Upper lobe of left lung (tissue), 6 donors: ENCODE measurements at places on chromosomes 1 and 21. TPM values are rescaled to one million over a fixed set of nuclear protein-coding genes. Genes with fewer than 3 reads are reported as not detected.

KCNH1 gene
- total RNA-seq = not detected

NUF2 gene
- 0.69 TPM for total RNA-seq

DDX20 gene
- total RNA-seq = 16.1 TPM

FGR gene
- 234 TPM for total RNA-seq

- H3K4me3 ChIP-seq = peak overlapping the region; percentile 39
- H3K36me3 ChIP-seq = no peaks in the 10 kb centered on the region
- peak; percentile 73 for DNase-seq
- peak overlapping the region; percentile 99 for H3K27ac ChIP-seq
- no peaks in the 10 kb centered on the region for H3K27me3 ChIP-seq
Observed at GRCh38 chr1:156750191-156750672, 1.2 kb downstream of the HDGF start.

DNA sequence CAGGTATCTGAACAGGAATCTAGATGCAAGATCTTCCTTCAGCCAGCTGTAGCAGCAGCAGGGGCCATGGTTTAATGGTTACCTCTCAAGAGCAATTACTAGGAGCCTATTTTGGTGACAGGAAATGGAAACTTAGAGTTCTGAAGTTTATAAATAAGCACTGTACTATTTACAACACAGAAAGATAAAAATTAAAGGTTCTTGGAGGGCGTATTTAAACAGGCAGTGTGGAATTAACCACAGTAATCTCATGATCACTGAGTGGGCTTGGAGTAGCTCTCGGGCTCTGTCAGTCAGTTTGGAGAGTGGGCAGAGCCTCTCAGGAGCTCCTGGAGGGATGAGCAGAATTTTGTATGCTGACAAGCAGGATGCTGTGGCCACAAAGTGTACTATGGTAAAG is 10.2 kb upstream of the FCRL5 start:
- no peak for DNase-seq
- no peak overlapping the region for H3K27ac ChIP-seq
- H3K4me1 ChIP-seq = no peaks in the 10 kb centered on the region
- H3K27me3 ChIP-seq = no peaks in the 10 kb centered on the region
- no peak overlapping the region for H3K4me3 ChIP-seq

GRCh38 chr1:201551877-201552731 is 13.2 kb downstream of the NAV1 start:
- H3K4me1 ChIP-seq = peaks cover 43% of the 10 kb centered on the region
- no peaks in the 10 kb centered on the region for H3K27me3 ChIP-seq
- no peak for DNase-seq
- H3K36me3 ChIP-seq = no peaks in the 10 kb centered on the region

- no peak for DNase-seq
- H3K4me3 ChIP-seq = no peak overlapping the region
- H3K36me3 ChIP-seq = no peaks in the 10 kb centered on the region
- no peaks in the 10 kb centered on the region for H3K27me3 ChIP-seq
- H3K27ac ChIP-seq = no peak overlapping the region
- H3K4me1 ChIP-seq = peaks cover 34% of the 10 kb centered on the region
Observed at GRCh38 chr21:42733874-42734273, 80.5 kb downstream of the PDE9A start.

GRCh38 chr1:47183308-47184089 is 6.3 kb downstream of the PDZK1IP1 start:
- no peaks in the 10 kb centered on the region for H3K27me3 ChIP-seq
- no peaks in the 10 kb centered on the region for H3K36me3 ChIP-seq
- H3K27ac ChIP-seq = no peak overlapping the region
- H3K4me1 ChIP-seq = peaks cover 18% of the 10 kb centered on the region
- no peak for DNase-seq

GRCh38 chr1:33872683-33873082 is 8.8 kb downstream of the HMGB4 start:
- no peak overlapping the region for H3K27ac ChIP-seq
- no peak for DNase-seq
- no peaks in the 10 kb centered on the region for H3K27me3 ChIP-seq
- H3K4me1 ChIP-seq = no peaks in the 10 kb centered on the region
- no peaks in the 10 kb centered on the region for H3K36me3 ChIP-seq

- H3K4me1 ChIP-seq = no peaks in the 10 kb centered on the region
- no peaks in the 10 kb centered on the region for H3K27me3 ChIP-seq
- no peak for DNase-seq
Observed at GRCh38 chr21:29634418-29634817, 305.4 kb downstream of the GRIK1 start.

DNA sequence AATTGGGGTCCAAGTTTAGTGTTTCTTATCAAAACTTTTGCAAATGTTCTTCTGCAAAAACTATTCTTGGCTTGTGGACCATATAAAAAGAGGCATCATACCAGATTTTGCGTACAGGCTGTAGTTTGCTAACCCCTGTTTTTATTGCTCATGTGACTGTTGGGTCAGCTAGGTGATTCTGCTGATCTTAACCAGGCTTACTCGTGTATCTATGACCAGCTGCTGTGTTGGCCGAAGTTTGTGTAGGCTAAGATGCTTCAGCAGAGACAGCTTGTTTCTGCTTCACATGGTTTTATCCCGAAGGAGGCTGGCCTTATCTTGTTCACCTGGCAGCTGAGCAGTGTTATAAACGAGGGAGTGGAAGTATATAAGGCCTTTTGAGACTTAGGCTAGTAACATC is 38.2 kb downstream of the POU2F1 start:
- H3K4me3 ChIP-seq = no peak overlapping the region
- no peak for DNase-seq
- H3K27me3 ChIP-seq = no peaks in the 10 kb centered on the region
- no peak overlapping the region for H3K27ac ChIP-seq
- H3K36me3 ChIP-seq = no peaks in the 10 kb centered on the region

DNA sequence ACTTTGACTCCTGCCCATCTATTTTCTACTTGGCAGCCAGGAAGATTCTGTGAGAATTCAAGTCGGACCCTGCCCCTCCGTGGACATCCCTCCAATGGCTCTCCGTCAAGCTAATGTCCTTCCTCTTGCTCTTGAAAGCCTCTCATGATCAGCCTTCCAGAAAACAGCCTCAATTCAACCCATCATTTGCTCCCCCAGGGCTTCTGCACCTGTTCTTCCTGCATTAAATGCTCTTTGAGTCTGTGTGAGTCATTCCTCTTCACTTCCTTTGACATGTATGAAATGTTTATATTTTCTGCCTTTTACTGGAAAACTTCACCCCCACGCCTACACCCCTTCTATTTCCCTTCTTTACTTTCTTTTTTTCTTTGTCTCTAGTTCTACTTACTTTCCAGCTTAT is 734.1 kb upstream of the ZP4 start:
- no peaks in the 10 kb centered on the region for H3K36me3 ChIP-seq
- DNase-seq = no peak
- H3K27me3 ChIP-seq = no peaks in the 10 kb centered on the region
- no peak overlapping the region for H3K4me3 ChIP-seq
- H3K4me1 ChIP-seq = no peaks in the 10 kb centered on the region

GRCh38 chr1:10812387-10812915 is 16.0 kb upstream of the CASZ1 start:
- DNase-seq = no peak
- peaks cover 6% of the 10 kb centered on the region for H3K4me1 ChIP-seq
- no peak overlapping the region for H3K4me3 ChIP-seq
- H3K36me3 ChIP-seq = no peaks in the 10 kb centered on the region

- no peaks in the 10 kb centered on the region for H3K36me3 ChIP-seq
- peaks cover 18% of the 10 kb centered on the region for H3K4me1 ChIP-seq
- no peak for DNase-seq
- no peaks in the 10 kb centered on the region for H3K27me3 ChIP-seq
- no peak overlapping the region for H3K27ac ChIP-seq
Observed at GRCh38 chr1:41754540-41754939, 164.2 kb downstream of the HIVEP3 start.

- no peaks in the 10 kb centered on the region for H3K27me3 ChIP-seq
- H3K4me3 ChIP-seq = no peak overlapping the region
- H3K36me3 ChIP-seq = no peaks in the 10 kb centered on the region
- H3K27ac ChIP-seq = no peak overlapping the region
- no peak for DNase-seq
Observed at GRCh38 chr1:219365451-219365850, 191.8 kb downstream of the LYPLAL1 start.

DNA sequence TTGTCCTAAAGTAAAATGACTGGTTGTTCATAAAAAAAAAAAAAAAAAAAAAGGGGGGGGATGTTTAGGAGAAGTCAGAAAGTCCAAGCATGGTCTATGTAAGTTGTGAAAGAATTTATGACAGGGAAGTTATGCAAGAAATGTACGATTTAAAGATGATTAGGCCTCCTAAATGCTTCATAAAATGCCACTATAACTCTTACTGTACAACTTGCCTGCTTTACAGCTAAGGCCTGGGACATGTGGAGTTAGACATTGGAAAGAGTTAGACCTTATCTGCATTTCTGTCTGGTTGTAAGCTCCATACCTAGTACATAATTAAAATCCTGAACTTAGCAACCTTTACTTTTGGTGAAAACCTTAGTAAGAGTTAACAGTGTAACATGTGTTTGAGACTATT is 150.0 kb downstream of the TPR start:
- no peak for DNase-seq
- no peaks in the 10 kb centered on the region for H3K36me3 ChIP-seq
- H3K4me3 ChIP-seq = no peak overlapping the region
- H3K27me3 ChIP-seq = no peaks in the 10 kb centered on the region
- no peak overlapping the region for H3K27ac ChIP-seq
- H3K4me1 ChIP-seq = no peaks in the 10 kb centered on the region
